ENCODE measurements at places on chromosomes 5 and 9.

- DNase-seq, result no peak
Observed at GRCh38 chr9:123011878-123012528, 21.5 kb upstream of the GPR21 start.

DNA sequence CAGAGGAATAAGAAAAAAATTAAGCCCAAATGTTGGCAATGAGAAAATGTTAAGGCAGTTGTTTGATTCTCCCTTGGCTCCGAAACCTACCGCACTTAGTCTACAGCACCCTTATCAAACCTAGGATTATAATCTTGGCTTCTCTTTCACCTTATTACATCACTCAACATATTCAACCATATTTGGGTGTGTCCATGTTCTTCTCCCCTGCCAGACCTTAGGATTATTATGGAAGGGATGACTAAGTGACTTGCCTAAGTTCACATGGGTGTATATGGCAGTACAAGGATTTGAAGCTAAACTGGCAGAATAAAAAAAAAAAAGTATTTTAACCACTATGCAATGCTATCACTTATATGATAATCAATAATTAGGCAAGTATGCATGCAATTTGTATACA lies 76.4 kb downstream of the PLK2 start:
- no peak for DNase-seq

GRCh38 chr5:126054577-126055347 lies 368.4 kb upstream of the GRAMD2B start:
- DNase-seq, result no peak

GRCh38 chr5:8644377-8644776 lies 775.4 kb downstream of the MTRR start:
- no peak for DNase-seq

DNA sequence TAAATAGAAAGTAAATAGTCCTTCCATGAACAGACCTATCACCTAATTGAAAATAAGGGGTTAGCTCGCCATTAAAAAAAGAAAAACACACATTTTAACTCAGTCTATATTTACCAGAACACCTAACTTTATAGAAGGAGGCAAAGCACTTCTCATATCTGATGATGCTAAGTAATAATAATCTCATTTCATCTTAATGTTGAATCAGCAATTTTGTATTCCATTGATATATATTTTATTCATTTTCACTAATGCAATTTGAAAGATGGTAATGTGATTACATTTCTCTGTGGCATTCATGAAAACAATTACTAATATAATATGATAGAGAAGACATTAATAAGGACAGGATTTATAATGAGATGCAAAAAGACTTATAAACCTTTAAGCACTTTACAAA lies 276.7 kb downstream of the BNC2 start:
- DNase-seq, result no peak

DNA sequence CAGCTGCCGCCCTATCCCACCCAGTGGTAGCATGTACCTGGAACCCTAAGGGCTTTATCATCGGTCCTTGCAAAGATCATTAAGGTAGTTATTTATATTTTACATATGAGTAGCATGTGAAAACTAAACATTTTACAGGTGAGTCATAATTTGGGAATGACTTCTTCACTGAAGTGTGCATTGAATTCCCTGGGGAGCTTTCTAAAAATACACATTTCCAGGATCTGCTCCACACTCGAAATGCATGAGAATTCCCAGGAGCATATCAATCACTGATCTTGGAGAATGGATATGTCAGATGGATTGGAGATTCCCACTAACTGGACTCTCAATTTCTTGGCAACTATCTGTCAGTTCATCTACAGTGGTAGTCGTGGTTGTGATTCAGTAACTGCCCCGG lies 717.5 kb downstream of the IRX1 start:
- no peak for DNase-seq

DNA sequence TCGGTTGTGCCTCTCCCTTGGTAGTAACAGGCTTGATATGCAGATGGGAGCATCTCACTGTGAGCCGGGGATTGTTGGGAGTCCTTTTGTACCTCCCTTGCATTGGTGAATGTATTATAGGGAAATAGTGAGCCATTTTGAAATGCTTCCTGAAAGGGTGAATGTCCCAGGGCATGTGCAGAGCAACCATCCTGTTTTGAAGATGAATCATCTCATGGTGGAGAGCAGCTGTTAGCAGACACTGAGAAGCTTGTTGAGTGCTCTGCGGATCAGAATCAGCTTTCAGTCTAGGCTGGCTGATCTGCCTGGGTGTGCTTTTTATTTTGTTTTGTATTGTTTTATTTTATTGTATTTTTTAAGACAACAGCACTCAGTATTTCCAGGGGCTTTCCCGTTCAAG lies 29.7 kb downstream of the SLC36A1 start:
- DNase-seq, result no peak

DNA sequence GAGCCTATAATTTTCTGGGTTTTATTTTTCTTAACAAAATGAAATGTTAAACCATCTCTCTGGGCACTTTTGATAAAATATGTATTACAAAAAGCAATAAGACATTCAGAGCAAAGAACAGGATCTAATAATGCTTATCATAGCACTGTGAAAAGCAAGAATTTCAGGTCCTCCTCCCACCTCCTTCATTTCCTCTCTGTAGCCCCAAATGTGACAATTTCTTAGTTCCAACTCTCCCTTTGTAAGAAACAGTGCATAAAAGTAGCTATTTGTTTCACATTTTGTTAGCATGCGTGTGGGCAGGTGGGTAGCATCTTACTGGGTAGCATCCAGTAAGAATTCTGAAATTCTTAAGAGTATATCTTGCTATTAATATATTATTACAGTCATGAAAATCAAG lies 130.9 kb upstream of the RASA1 start:
- no peak for DNase-seq

DNA sequence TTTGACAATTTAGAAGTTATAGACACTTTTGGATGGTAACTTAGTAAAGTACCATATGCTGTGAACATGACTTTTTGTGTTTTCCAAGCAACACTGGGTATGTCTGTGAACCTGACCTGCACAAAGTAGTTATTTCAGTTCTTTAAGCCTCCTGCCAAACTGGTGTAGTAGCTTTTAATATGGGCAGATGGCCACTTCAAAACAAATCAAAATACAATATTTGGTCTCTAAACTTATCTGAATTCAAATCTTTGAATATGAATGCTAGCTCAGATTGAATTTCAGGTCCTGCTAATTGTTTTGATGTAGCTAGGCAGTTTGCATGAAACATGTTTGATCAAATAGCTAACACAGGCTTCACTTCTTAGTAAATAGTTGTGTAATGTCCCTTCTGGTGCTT lies 1176.7 kb upstream of the CDH9 start:
- no peak for DNase-seq

DNA sequence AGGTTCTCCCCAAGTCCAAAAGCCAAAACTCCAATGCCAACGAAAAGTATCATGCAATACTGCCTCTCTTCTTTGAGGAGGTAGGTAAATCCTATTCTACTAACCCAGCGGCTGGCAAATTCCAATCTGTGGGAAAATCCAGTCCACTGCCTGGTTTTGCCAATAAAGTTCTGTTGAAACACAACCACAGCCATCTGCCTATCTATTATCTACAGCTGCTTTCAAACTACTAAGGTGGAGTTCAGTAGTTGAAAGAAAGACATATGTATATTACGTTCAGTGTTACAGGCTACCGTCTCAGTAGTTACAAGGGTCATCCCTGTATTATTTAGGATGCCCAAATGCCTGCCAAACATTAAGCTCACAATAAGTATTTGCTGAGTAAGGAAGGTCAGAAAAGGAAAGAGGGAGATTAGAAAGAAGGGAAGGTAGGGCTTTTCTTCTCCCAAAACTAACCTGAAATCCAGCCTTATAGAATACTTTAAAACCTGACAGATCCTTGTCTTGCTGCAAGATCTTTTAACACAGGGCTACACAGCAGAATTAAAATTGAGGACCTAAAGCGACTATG lies 16.2 kb downstream of the ARL15 start:
- DNase-seq, result no peak

DNA sequence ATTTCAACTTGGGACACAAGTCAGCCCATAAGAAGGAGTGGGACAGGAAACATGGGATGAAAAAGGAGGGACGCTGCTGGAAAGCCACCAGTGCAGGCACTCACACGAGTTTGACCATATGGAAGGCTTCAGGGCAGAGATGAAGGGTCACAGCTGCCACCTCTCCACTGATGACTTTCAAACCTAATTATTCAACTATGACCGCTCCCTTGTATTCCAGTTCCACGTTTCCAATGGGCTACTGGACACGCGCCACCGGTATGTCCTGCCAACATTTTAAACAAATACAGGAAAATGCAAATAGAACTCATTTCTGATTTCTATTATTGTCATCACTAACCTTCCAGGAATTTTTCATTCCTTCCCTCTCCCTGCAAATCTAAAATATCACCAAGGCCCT lies 134.7 kb downstream of the SLC1A3 start:
- DNase-seq, result no peak

- no peak for DNase-seq
Observed at GRCh38 chr5:147673266-147673665, 109.3 kb downstream of the JAKMIP2 start.

DNA sequence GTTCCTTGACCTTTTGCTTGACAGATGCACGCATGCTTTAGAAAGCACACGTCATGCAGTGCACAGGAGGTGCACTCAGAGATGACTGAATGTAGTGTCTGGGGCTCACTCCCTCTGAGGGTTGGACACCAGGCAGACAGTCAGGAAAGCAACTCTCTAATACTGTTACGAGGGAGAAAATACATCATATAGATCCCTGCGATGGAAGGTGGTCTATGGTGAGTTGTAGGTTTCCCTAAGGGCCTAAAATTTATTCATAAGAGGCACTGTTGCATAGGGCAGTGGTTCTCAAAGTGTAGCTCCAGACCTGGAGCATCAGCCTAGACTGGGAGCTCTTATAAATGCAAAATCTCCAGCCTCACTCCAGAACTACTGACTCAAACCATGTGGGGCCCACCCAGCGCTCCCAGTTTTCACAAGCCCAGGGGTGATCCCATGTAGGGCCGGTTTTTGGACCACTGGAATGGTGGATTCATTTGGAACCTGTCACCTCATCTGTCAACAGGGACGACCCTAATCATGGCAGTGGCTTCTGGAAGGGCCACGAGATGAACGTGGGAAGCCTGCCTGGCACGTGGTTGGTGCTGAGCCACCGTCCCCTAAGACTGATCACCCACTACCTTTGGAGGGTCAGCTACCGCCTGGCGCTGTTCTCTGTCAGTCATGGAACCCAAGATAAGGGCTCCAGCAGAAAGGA lies 16.8 kb upstream of the PHF19 start:
- no peak for DNase-seq

DNA sequence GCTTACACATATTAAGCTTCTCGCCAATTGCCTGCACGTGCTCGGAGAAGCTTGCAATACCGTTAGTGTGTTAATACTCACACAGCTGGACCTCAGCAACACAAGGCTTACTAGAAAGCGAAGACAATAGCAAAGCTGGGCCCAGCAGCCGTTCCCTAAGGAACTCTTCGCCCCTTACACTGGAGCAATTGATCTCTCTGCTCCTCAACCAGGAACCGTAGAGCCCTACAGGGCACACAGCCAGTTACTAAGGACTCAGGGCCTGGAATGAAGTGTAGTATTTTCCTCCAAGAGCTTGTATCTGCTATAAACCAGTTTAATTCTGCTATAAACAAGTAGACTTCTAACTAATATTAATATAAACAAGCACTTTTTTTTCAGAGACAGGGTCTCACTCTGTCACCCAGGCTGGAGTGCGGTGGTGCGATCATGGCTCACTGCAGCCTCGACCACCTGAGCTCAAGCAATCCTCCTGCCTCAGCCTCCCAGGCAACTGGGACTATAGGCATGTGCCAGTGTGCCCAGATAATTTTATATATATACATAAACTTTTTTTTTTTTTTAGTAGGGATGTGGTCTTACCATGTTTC lies 67.0 kb upstream of the SIMC1 start:
- no peak for DNase-seq

GRCh38 chr9:98159301-98159700 lies 33.1 kb downstream of the CORO2A start:
- no peak for DNase-seq

GRCh38 chr9:128371630-128372117 lies 500 bp downstream of the URM1 start:
- no peak for DNase-seq

GRCh38 chr9:77161191-77161590 lies 16.1 kb upstream of the VPS13A start:
- DNase-seq, result no peak

DNA sequence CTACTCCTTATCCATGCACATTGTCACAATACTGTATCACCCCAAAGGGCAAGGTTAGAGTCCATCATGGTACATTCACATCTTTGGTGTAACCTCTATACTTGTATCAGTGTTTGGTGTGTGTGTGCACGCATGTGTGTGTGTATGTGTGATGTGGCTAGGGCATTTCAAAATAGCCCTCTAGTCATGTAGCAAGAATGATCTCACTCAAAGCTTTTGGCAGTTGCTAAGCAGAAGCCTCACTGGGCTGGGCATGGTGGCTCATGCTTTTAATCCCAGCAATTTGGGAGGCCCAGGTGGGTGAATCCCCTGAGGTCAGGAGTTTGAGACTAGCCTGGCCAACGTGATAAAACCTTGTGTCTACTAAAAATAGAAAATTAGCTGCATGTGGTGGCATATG lies 245.3 kb downstream of the ADGRV1 start:
- DNase-seq, result no peak

DNA sequence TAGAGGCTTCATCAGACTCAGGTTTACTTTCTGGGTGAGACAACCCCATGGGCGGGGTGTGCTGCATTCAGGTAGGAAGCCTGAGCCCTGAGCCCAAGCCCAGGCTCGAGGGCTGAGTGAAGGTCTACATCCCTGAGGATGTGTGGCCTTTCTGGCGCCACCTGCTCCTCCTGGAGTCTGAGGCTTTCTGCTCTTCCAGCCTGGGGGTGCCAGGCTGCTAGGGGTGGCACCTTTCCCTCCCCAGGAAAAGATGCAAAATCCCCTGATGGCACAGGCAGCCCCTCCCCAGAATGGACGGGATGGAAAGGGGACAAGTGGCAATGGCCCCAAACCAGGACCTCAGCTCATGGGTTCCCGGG lies 44.4 kb upstream of the PRRC2B start:
- no peak for DNase-seq

DNA sequence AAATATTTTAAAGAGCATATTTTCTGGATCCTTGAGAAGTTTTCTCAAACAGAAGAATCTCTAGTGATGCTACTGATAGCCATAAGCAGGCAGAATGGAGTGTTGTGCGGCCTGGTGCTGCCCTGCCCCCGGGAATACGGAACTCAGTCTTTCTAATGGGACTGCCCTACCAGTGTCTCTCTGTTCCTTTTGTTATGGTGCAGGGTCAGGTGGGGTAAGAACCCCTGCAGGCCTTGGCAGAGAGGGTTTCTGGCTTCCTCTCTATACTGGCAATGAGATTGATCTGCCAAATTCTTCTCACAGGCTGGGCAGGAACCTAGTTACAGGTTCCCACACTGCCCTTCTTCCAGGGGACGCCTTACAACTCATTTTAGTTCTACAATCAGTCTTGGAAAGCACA lies 2.6 kb downstream of the IL5 start:
- DNase-seq, result no peak

- DNase-seq, result no peak
Observed at GRCh38 chr5:129853588-129853987, 50.7 kb upstream of the CHSY3 start.
